ENCODE measurements at places on chromosomes 4 and X. TPM values are rescaled to one million over a fixed set of nuclear protein-coding genes. Genes with fewer than 3 reads are reported as not detected.

DNA sequence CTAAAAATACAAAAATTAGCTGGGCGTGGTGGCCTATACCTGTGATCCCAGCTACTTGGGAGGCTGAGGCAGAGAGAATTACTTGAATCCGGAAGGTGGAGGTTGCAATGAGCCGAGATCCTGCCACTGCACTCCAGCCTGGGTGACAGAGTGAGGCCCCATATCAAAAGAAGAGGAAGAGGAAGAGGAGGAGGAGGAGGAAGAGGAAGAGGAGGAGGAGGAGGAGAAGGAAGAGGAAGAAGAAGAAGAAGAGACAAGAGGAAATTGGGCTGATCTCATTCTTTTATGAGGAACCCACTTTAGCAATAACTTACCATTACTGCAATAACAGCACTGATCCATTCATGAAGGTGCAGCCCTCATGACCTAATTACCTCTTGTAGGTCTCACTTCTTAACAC lies 138.9 kb upstream of the GIMD1 start:
- no peak for DNase-seq

DNA sequence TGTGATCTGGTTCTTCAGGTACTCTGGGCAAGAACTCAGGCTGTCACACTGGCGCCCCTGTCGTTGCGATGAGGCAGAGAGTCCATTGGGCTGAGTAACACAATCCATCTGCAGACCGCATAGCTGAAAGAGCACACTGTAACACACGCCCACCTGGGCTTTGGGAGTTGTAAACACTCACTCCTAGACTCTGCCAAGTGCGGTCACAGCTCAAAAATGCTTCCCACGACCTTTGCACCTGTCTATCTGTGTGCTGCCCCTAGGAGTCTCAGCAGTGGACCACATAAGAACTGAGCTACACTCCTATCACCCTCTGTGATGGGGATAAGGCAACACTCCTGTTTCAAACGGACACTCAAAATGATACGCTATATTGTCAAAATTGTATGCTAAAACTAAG lies 2028.3 kb downstream of the PCDH7 start:
- no peak for DNase-seq

GRCh38 chr4:80183250-80184052 lies 13.9 kb upstream of the PRDM8 start:
- DNase-seq, result no peak

DNA sequence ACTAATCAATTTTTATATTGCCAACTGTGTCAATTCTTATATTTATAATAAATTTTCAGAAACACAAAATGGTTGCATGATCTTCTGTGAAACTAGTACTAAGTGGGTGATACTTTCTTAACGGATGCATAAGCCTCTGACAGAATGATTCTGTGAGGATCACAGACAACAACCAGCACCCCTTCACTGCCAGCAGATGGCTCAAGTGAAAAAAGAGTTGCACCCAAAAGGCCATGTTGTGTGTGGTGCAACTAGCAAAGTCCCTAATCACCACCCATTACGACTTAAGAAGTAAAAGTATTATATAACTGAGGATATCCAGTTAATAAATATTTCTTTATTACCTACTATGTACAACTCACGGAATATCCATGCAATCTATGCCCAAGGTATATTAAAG lies 334.0 kb downstream of the PCDH19 start:
- DNase-seq, result no peak

- DNase-seq, result no peak
Observed at GRCh38 chr4:54958236-54958635, 167.2 kb downstream of the KDR start.

IGSF1 gene
- 12.4 TPM for polyA plus RNA-seq

Data from left lung (tissue), 14 donors.